ENCODE measurements at places on chromosomes 16 and 17.

- no peak for DNase-seq
These were observed 18.7 kb downstream of the CTU2 start for GRCh38 chr16:88724855-88725555.

DNA sequence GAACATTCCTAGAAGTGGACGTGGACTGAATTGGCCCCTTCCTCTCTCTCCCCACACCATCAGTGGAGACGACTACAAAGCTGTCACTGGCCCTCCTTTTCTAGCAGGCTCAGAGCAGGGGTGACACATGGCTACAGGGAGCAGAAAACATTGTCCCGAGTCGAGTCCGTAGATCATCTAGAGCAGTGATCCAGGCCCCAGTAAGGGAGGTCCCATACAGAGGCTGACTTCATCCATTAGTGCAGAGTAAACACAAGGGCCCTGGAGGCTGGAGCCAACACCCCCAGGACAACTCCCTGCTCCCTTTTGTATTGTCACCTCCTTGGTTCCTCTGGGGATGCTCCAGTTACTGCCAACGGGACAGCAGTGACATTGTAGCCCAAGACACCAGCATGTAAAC, 130.7 kb downstream of the CMIP start:
- DNase-seq, result no peak

- DNase-seq, result no peak
These were observed 108.1 kb upstream of the ERCC4 start for GRCh38 chr16:13811834-13812233.

DNA sequence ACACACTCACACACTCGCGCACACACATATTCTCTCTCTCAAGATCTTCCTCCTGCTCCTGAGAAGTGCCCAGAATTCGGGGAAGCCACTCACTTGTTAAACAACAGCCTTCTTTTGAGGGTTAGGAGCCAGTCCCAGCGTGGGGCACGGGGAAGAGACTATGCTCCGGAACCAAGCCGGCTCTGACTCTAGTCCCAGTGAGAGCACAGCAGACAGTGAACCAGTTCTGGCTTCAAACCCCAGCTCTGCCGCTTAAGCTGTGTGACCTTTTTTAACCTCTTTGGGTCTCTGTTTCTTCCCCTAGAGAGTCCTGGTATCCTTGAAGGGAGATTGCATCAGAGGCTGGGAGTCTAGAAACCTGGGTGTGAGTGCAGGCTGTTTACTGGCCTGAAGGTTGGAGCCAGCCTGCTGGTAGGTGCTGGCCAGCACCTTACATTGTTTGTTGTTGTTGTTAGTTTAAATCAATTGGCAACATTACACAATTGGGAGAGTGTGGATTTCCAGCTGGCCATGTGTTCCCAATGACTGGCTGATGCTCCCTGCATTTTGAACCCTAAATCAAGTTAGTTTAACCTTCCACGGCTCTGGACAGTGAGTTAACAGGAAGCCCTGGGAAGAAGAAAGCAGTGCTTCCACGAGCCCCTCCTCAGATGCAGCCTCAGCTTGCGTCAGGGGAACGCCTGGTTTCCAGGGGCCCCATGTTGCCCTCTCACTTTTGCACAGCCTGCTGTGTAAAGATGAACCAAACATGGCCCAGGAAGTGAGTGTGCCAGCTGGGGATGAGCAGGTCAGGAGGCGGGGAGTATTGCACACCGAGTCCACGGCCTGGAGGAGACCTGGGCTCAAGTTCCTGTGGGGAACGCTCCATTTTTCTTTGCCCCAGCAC, 71.5 kb downstream of the GAS7 start:
- no peak for DNase-seq

GRCh38 chr16:8847623-8848022, 21.2 kb downstream of the CARHSP1 start:
- DNase-seq, result no peak

DNA sequence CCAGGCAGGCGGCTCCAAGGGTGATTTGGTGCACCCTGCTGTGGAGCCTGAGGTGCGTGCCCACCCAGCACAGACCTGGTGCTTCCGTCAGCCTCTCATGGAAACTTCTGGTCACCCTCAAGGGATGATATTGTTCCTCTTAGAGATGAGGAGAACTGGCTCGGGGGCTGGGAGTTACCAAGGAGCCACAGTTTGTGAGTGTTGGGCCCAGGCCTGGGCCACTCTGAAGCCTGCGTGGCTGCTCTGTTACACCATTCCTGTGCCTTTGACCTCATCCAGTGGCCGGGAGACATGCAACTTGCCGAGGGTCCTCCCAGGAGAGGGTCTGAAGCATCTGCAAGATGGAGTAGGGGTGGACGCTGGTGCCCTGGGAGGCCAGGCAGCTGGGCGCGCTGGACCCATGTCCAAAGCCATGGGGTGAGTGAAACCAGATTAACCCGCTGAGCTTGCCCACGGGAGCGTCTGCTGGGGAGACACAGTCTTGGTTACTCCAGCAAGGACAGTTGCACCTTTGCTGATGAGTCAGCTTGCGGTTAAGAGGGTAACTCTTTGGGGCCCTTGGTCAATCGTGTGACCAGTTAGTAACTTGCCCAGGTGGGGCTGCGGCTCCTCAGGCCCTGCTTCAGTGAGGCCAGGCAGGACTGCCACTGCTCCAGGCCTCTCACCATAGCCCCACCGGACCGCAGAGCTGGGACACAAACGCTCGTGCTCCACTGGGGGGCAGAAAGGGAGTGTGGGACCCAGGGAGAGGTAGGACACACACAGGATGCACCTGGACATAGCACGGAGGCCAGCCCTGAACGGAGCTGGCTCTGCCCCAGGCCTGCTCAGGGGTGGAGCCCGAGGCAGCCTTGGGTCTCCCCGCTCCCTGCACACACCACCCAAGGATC, 7.5 kb downstream of the C16orf90 start:
- DNase-seq, result no peak

DNA sequence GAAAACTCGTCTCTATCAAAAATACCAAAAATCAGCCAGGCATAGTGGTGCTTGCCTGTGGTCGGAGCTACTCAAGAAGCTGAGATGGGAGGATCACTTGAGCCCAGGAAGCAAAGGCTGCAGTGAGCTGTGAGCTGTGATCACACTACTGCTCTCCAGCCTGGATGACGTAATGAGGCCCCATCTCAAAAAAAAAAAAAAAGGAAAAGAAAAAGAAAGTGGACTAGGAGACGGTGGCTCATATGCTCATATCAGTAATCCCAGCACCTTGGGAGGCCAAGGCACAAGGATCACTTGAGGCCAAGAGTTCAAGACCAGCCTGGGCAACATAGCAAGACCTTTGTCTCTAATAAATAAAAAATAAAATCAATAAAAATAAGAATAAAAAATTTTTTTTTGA, 8.8 kb upstream of the SUMO2 start:
- no peak for DNase-seq

GRCh38 chr16:73069581-73070262, 21.8 kb upstream of the ZFHX3 start:
- DNase-seq, result no peak

GRCh38 chr17:40180694-40181093, 3.4 kb downstream of the RAPGEFL1 start:
- DNase-seq, result no peak

DNA sequence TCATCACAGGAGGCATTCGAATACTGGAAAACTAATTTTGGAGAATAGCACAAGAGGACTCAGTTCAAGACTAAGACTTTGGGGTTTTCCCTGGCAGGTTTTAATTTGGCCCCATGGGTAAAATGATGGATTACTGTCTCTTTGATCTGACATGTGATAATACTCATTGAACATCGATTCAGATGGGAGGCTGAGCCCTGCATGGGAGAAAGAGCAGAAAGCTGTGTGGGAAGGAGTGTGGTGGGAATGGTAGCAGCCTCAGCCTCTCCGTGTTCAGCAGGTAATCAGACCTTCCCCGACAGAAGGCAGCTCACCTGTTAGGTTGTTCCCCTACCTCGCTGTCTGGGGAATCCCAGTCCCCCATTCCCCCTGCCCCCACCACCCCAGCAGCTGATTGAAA, 124.7 kb upstream of the TNRC6C start:
- no peak for DNase-seq

GRCh38 chr17:80868022-80868609, 123.5 kb upstream of the CHMP6 start:
- DNase-seq, result no peak

DNA sequence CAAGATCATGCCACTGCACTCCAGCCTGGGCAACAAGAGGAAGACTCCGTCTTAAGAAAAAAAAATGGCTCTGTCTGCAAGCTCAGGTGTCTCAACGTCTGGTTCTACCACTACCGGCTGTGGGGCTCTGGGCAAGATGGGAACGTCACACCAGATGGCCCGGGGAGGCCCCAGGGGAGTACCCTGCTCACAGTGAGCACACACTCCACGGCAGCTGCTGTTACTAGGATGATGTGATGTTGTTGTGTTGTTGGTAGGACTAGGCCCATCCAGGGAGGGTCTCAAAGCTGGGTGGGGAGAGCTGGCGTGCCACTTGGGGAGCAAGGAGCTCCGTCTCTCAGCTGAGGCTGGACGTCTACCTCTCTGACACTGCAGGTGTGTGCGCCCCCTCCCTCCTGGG, 9.4 kb upstream of the NPTX1 start:
- DNase-seq, result peak; percentile 13

- DNase-seq, result no peak
These were observed 583.1 kb upstream of the SALL1 start for GRCh38 chr16:51734220-51734619.

GRCh38 chr16:79563921-79564320, 36.6 kb downstream of the MAF start:
- no peak for DNase-seq

- no peak for DNase-seq
These were observed 19.3 kb downstream of the KNOP1 start for GRCh38 chr16:19698480-19699465.
